ENCODE measurements at places on chromosomes 1 and 21. TPM values are rescaled to one million over a fixed set of nuclear protein-coding genes. Genes with fewer than 3 reads are reported as not detected.

The LEMD1 gene
- total RNA-seq = not detected

The THEM5 gene
- not detected for total RNA-seq

The SPRR1A gene
- not detected for total RNA-seq

DNA sequence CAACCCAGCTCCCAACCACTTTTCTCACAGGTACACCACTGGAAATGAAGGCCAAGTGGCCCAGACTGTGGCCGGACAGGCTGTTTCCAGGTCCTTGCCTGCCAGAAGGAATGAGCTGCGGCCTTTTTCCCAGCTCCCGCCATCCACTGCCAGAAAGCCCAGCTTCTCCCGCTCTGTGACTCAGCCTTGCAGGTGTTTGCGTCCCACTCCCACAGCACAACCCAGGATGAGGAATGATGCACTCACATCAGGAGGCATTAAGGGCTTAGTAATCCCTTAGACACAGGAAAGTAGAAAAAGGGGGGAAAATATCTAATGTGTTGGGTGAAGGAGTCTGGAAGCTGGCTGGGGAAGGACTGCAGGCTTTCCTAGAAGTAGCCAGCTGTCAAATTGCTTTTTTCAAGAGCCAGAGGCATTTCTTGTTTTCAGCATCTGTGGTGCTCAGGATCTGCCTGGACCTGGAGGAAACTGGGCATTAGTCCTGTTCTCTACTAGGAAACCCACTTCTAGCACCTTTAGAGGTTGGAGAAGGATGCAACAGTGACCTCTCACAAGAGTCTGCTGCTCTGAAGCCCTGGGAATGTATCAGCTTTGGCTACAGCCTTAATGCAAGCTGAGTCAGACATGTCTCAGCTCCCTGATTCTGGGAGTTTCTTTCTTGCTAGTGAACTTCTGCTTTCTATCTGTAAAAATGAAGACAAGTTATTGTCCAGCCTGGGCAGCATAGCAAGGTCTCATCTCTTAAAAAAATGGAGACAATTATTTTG lies 13.2 kb upstream of the MAP1LC3C start:
- DNase-seq = no peak

DNA sequence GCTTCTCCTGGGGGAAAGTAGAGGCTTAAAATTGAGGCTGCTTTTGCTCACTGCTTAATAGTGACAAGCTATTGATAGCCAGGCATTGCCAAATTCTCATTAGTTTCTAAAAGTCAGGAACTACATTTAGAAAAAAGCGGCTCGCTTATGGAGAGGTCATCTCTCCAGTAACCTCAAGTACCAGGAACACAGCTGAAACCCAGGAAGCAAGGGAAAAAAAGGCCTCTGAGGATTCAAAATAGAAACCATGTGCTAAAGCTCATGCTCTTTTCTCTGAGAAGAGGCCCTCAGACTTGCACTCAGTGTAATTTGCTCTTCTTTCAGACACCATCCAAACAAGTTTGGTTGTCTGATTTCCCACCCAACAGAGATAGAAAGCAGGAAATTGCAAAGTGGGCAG lies 261.4 kb upstream of the USP25 start:
- peak; percentile 8 for DNase-seq

DNA sequence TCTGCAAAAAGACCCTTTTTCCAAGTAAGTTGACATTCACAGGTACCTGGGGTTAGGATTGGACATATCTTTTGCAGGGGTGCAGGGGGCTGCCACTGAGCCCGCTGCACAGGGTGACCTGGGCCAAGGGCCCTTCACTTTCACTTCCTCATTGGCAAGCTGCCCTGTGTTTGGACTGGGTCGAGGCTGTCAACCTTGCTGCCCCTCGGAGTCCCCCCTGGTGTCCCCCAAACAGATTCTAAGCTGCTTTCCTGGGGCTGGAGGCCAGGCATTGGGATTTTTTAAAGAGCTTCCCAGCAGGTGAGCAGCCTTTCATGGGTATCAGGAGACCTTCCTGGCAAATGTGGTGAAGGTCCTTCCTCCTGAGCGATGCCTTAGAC lies 7.9 kb upstream of the UMODL1 start:
- no peak for DNase-seq

- DNase-seq = no peak
Measured at GRCh38 chr1:154423304-154423987, 18.3 kb downstream of the IL6R start.

Measured in fibroblast of villous mesenchyme (primary cell).